ENCODE measurements at places on chromosomes 1 and 21. TPM values are rescaled to one million over a fixed set of nuclear protein-coding genes. Genes with fewer than 3 reads are reported as not detected.

- no peak overlapping the region for H3K4me3 ChIP-seq
- no peak for DNase-seq
- no peak overlapping the region for H3K27ac ChIP-seq
- no peaks in the 10 kb centered on the region for H3K27me3 ChIP-seq
- H3K36me3 ChIP-seq: no peaks in the 10 kb centered on the region
Measured at GRCh38 chr1:14440166-14440565, 158.3 kb upstream of the KAZN start.

- no peaks in the 10 kb centered on the region for H3K27me3 ChIP-seq
- DNase-seq: no peak
- no peak overlapping the region for H3K27ac ChIP-seq
- no peak overlapping the region for H3K4me3 ChIP-seq
Measured at GRCh38 chr1:230905733-230906132, 37.4 kb upstream of the C1orf198 start.

DNA sequence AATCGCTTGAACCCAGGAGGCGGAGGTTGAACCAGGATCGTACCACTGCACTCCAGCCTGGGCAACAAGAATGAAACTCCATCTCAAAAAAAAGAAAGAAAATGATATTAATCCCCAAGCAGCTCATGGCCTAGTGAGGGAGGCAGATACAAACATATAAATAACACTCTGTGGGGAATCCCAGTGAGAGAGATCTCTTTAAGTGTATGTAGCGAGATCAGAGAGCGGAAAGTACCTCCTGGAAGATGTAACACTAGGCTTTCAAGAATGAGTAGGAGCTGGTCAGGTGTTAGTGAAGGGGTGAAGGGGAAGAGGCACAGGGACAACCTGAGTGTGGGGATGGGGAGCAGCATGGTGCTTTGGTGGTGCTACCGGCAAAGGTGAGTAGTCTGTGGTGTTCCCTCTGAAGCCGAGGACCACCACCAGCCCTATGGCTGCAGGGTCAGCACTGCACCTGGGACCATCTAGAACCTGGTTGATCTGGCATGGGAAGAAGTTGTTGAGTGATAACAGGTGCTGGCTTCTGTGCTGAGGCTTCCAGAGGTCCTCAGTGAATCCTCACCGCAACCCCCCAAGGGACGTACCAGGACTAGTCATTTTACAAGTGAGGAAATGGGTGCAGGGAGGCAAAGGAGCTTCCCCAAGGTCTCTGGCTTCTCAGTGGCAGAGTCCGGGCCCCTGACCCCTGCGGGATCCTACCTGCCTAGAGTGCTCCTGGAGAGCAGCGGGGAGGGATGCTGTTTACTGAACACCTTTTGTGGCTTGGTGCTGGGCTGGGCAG is 367.6 kb upstream of the VAMP3 start:
- DNase-seq: no peak
- no peak overlapping the region for H3K27ac ChIP-seq
- H3K27me3 ChIP-seq: no peaks in the 10 kb centered on the region
- H3K4me3 ChIP-seq: no peak overlapping the region

GRCh38 chr1:234532503-234532922 is 53.5 kb upstream of the TARBP1 start:
- H3K4me3 ChIP-seq: no peak overlapping the region
- DNase-seq: no peak
- H3K27me3 ChIP-seq: no peaks in the 10 kb centered on the region
- H3K4me1 ChIP-seq: peaks cover 56% of the 10 kb centered on the region
- H3K27ac ChIP-seq: peak overlapping the region; percentile 94

GRCh38 chr21:40717028-40717427 is 129.9 kb downstream of the DSCAM start:
- DNase-seq: no peak
- H3K27me3 ChIP-seq: no peaks in the 10 kb centered on the region
- no peak overlapping the region for H3K4me3 ChIP-seq
- no peak overlapping the region for H3K27ac ChIP-seq

DNA sequence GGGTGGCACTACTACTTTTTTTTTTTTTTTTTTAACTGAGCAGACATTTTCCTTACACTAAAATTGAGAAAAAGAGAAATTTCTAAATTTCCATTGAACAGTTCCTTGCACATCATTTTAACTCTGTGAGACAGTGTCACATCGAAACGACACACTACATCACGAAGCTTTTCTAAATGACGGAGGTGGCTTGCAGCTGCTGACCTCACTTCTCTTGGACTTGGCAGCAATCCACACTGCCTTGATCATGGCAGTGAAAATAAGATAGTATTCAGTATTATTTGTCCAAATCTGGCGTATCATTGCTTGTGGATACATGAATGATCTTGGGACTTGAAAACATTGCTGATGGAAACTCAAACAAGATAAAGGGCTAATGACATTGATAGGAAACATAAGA is 80.3 kb upstream of the CYYR1 start:
- H3K36me3 ChIP-seq: no peaks in the 10 kb centered on the region
- no peaks in the 10 kb centered on the region for H3K4me1 ChIP-seq
- no peaks in the 10 kb centered on the region for H3K27me3 ChIP-seq

DNA sequence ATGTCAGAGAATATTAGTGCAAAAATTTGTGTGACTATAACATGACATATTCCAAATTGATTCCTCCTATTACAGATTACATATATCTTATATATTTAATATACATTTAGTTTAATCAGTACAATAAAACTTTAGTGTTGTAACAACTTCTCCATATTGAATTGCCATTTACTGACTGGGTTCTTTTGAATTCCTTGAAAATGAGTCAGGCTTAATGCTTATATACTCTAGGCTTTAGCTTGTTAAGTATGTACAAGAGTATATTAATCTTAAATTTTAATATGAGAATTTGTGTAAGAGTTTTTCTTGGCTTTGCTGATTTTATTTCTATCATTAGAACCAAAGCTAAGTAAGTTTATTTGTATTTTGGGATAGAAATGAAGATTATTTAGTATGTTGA is 40.3 kb downstream of the XPR1 start:
- no peaks in the 10 kb centered on the region for H3K4me1 ChIP-seq
- no peaks in the 10 kb centered on the region for H3K36me3 ChIP-seq
- H3K27me3 ChIP-seq: no peaks in the 10 kb centered on the region

- peaks cover 5% of the 10 kb centered on the region for H3K4me1 ChIP-seq
- no peak for DNase-seq
- no peaks in the 10 kb centered on the region for H3K27me3 ChIP-seq
- H3K27ac ChIP-seq: no peak overlapping the region
Measured at GRCh38 chr1:8536515-8536914, 218.6 kb downstream of the SLC45A1 start.

DNA sequence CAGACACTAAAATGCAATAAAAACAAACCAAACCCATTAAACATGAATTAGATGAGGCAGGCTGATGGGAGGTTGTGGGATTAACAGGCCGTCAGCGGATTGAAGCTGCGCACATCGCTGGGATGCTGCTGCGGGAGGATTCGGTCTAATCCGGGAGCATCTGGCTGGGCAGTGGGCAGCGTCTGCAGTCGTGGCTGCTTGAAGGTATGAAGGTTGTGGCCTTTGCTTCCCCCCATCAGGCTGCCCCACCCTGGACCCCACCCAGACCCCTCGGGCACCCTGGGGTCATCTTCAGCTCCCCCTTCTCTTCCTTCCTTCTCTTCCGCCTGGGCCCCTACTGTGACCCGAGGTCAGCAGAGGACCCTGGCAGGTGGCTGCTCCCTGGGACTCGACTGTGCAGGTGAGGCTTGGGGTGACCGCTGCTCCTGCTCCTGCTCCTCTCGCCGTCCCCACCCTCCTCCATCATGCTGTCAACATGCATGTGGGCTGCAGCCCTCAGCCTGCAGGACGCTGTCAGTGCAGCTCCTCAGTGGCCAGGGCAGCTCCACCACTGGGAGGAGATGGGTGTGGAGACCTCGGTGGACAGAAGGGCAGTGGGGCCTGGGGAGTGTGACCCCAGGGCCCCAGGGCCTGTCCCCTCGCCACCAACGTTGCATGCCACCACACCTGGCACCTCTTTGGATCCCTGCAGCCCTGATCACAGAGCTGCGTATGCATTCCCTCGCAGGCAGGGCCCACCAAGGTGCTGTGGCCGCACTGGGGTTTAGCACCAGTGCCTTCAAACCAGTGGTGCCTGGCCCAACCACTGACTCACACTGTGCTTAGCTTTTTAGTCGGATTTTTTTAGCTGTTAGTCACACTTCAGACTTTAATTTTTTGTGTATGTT is 112.2 kb upstream of the COL6A1 start:
- H3K4me1 ChIP-seq: no peaks in the 10 kb centered on the region
- no peak overlapping the region for H3K4me3 ChIP-seq
- no peaks in the 10 kb centered on the region for H3K36me3 ChIP-seq
- DNase-seq: no peak
- H3K27ac ChIP-seq: no peak overlapping the region

- no peak overlapping the region for H3K4me3 ChIP-seq
- DNase-seq: no peak
- no peaks in the 10 kb centered on the region for H3K27me3 ChIP-seq
- H3K36me3 ChIP-seq: no peaks in the 10 kb centered on the region
- peaks cover 5% of the 10 kb centered on the region for H3K4me1 ChIP-seq
- peak overlapping the region; percentile 35 for H3K27ac ChIP-seq
Measured at GRCh38 chr1:234545517-234546386, 64.2 kb downstream of the IRF2BP2 start.

- H3K36me3 ChIP-seq: no peaks in the 10 kb centered on the region
- H3K4me3 ChIP-seq: peak overlapping the region; percentile 50
- peaks cover 16% of the 10 kb centered on the region for H3K4me1 ChIP-seq
- no peak overlapping the region for H3K27ac ChIP-seq
- peak; percentile 91 for DNase-seq
Measured at GRCh38 chr1:204806943-204807687, 63.5 kb upstream of the NFASC start.

- peaks cover 3% of the 10 kb centered on the region for H3K4me1 ChIP-seq
- no peaks in the 10 kb centered on the region for H3K36me3 ChIP-seq
- H3K4me3 ChIP-seq: no peak overlapping the region
- H3K27me3 ChIP-seq: no peaks in the 10 kb centered on the region
Measured at GRCh38 chr21:42028766-42029425, 18.7 kb upstream of the ZBTB21 start.

GRCh38 chr1:102120910-102121309 is 124.2 kb upstream of the OLFM3 start:
- H3K4me3 ChIP-seq: no peak overlapping the region
- H3K27ac ChIP-seq: no peak overlapping the region
- H3K4me1 ChIP-seq: no peaks in the 10 kb centered on the region
- DNase-seq: no peak
- H3K36me3 ChIP-seq: no peaks in the 10 kb centered on the region

GRCh38 chr1:116699605-116700004 is 32.1 kb upstream of the IGSF3 start:
- DNase-seq: no peak
- no peak overlapping the region for H3K27ac ChIP-seq
- H3K4me3 ChIP-seq: no peak overlapping the region
- H3K36me3 ChIP-seq: no peaks in the 10 kb centered on the region
- H3K4me1 ChIP-seq: no peaks in the 10 kb centered on the region

- H3K36me3 ChIP-seq: no peaks in the 10 kb centered on the region
- H3K27me3 ChIP-seq: no peaks in the 10 kb centered on the region
- H3K4me3 ChIP-seq: no peak overlapping the region
- H3K4me1 ChIP-seq: no peaks in the 10 kb centered on the region
Measured at GRCh38 chr1:48878191-48878940, 101.7 kb upstream of the BEND5 start.

The NES gene
- 50.7 TPM for total RNA-seq

The CRTC2 gene
- 44.8 TPM for total RNA-seq

The ZFP69B gene
- 2.1 TPM for total RNA-seq
